ENCODE measurements at places on chromosomes 16 and 17.

GRCh38 chr17:42333053-42333452 is 44.8 kb downstream of the STAT5A start:
- no peak for DNase-seq

DNA sequence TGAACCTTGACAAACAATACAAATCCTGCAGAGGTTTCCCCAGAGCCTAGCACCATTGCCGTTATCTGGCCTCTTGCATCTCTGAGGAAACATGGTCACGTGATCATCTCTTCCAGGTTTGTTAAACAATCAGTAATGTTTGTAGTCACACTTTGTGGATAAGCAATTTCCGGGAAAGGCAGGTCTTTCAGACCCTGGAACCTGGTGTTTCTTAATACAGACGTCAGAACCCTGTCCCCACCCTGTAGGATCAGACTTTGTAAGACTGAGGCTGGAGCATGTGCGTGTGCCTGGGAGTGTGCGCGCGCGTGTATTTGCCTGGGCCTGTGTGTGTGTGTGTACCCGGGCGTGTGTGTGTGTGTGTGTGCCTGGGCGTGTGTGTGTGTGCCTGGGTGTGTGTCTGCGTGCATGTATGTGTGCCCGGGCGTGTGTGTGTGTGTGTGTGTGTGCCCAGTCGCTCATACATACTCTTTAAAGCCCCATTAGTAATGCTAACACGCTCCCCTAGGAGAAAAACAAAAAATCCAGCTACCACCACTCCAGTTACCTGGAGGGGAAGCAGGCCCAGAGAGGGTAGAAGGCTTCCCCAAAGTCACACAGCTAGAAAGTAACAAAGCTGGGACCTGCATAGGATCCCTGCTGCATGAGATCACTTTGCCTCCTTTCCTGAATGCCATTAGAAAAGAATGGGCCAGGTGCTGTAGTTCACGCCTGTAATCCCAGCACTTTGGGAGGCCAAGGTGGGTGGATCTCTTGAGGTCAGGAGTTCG is 5.3 kb downstream of the CTNS start:
- DNase-seq, result no peak

GRCh38 chr16:64952177-64952576 is 169.7 kb downstream of the CDH11 start:
- DNase-seq, result no peak

- no peak for DNase-seq
Observed at GRCh38 chr16:57955572-57956188, 15.2 kb downstream of the CNGB1 start.

DNA sequence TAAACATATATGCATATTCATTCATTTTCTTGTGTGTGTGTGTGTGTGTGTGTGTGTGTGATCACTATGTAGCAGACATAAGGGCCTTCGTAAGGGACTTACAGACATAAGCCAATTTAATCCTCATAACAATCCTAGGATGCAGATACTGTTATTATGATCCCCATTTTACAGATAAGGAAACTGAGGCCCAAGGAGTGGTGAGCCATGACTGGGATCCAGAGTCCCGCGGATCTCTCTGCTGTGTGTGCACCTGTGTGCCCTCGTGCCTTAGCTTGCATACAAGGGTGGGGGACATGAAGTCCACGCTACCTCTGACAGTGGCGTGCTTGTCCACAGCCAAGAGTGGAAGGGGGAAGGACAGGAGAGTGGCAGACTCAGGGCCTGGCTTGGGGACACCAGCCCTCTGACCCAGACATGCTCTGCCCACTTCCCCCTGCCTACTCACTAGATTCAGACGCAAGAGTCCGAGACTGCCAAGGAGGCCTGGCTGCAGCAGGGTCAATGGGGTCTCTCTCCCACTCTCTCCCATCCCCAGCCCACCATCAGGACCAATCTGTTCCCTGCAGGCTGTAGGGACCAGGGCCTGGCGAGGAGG is 9.8 kb upstream of the SMTNL2 start:
- no peak for DNase-seq

GRCh38 chr17:61456688-61457225 is 4.5 kb downstream of the TBX4 start:
- DNase-seq, result no peak

- no peak for DNase-seq
Observed at GRCh38 chr17:68603027-68603426, 1.9 kb upstream of the FAM20A start.

GRCh38 chr16:51151961-51152663 is 1.0 kb upstream of the SALL1 start:
- no peak for DNase-seq

GRCh38 chr17:77618173-77618572 is 340.3 kb upstream of the TNRC6C start:
- DNase-seq, result no peak

DNA sequence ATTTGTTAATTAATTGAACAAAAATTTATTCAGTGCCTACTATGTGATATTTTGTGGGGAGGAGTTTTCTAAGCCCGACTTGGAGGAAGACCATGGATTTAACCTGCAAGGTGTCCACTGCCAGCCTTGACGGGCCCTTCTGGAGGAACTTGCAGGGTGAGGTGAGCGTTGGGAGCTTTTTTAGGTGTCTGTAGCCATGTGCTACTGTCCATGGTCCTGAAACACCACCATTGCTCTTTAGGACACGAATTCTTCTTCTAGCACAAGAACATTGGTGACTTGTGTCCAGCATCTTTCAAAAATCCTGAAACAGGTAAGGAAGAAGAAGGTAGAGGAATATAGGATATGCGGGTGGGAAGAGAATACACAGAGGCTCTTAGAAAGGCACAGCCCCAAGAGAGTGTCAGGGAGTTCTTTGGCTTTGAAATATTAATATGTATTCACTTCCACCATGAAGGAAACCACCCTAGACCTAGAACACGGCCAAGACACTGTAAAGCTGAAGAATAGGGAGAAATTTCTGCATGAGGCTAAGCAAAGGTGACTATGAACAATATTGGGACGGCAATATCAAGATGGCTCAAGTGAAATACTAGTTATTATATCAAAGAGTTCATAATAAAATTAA is 27.9 kb upstream of the OR4D1 start:
- no peak for DNase-seq

- DNase-seq, result no peak
Observed at GRCh38 chr16:4601036-4601863, 13.4 kb downstream of the UBALD1 start.

- no peak for DNase-seq
Observed at GRCh38 chr16:58338205-58338604, 43.4 kb upstream of the PRSS54 start.

DNA sequence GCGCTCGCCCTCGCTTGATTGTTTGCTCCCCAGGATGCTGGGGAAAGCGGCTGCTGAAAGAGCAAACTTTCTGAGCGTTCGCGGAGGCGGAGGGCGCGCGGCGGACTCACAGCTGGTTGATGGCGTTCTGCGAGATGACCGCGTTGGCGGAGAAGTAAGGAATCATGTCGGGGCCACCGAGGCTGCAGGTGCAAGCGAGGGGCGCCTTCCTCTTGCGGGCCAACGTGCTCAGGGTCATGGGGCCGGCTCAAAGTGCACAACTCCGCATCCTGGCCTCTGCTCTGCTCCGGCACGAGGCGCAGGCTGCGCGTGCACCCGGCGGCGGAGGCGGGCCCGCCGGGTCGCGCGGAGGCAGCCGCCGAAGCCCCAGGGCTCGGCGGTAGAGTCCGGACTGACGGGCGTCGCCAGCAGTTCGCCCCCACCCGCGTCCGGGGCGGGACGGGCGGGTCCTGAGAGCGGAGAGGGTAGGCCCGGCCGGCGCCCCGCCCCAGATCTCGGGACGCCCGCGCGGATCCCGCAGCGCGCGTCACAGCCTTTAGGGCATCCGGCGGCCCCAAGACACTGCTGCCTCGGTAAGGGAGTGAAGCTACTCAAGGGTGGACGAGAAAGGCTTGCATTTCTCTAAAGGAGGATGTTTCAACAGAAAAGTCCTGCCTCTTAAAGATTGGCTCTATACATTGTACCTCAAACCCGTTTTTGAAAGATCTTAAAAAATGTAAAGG is 138.5 kb upstream of the CORO6 start:
- peak; percentile 87 for DNase-seq

GRCh38 chr16:31229501-31229900 is 12.6 kb upstream of the PYDC1 start:
- DNase-seq, result no peak

DNA sequence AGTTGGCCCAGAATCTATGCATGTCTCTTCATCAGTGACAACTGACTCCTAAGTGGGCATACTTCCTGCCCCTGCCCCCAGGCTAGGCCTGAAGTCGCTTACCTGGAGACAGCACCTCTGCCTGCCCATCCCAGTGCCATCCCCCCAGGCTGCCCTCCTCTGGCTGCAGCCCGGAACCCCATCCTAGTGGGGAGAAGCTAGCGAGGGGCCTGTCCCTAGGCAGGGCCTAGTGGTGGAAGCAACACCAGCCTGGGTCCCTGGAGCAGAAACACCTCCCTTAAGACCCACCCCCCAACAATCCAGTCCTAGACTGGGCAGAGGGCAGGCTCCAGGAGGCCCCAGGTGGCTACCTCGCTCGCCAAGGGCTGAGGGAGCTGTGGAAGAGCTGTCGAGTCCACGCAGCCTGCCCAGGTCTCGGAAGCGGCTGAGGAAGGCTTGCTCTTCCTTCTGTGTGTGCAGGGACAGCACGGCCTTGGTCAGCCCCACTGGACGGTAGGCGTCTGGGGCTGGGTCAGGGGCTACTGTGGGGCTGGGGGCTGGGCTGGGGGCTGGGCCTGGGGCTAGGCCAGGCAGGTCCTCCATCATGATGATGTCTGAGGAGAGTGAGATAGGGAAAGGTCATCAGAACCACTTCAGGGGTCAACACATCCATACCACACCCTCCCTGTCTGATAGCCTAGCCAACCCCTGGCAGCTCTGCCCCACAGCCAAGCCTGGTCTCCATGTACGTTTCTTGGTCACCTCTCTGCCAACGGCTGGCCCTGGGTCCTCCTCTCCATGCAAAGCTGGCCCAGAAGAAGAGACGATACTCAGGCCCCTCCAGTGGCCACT is 7.6 kb downstream of the PER1 start:
- DNase-seq, result no peak

GRCh38 chr16:75267631-75268264 is 16.3 kb upstream of the BCAR1 start:
- no peak for DNase-seq

DNA sequence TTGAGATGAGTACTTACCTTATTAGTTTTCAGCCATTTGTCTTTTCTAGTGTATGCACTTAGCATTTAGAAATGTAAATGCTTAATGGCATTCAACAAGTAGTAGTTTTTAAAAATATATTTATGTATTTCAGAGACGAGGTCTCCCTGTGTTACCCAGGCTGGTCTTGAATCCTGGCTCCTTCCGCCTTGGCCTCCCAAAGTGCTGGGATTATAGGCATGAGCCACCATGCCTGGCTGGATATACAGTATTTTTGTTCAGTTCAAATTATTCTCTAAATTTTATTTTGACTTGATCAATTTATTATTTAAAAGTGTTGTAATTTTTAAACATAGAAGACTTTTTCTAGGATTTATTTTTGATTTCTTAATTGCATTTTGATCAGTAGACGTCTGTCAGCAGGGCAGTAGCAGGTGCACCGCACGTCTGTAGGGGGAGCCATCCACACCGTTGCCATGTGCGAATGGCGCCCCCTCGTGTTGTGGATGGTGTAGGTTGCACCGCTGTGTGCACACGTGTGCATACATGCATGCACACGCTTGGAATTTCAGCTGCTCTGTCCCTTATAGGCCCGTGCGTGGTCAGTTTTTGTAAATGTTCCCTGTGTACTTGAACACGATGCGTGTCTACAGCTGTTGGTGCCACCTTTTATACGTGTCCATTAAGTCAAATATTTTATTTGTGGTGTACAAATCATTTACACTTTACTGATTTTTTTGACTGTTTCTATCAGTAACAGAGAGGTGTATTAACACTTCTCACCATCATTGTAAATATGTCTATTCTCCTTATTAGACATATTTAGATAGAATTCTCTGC is 30.6 kb downstream of the RPTOR start:
- peak; percentile 89 for DNase-seq

GRCh38 chr17:78717431-78717980 is 64.6 kb downstream of the CYTH1 start:
- no peak for DNase-seq

DNA sequence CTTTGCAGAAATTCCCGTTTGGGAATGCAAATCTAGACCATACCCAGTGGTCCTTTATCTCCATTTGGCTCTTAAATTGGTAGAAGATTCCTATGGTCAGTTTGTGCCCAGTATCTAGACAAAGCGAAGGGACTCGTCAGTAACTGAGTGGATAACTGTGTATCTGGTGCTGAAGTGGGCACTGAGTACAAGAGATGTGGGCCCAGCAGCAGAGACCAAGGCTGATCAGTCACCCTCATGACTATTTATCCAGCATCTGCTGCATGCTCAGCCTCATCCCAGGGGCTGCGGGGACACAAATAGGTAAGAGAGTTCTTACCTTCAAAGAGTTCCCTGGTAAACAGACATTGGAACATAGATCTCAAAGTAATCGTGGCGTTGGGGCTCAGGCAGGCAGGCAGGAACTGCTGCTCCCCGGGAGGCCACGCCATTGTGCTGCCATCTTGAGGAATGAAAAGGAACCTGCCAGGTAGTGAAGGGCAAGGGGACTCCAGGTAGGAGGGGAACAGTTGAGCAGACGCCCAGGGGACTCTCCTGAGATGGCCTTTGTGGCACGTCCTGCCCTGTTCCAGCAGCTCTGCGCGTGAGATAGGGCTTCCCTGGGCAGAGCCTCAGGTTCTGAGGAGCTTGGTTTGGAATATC is 10.3 kb downstream of the NT5M start:
- no peak for DNase-seq

GRCh38 chr16:20203272-20203671 is 124.0 kb downstream of the GP2 start:
- no peak for DNase-seq

- DNase-seq, result no peak
Observed at GRCh38 chr17:19327031-19327783, 35.3 kb downstream of the B9D1 start.

DNA sequence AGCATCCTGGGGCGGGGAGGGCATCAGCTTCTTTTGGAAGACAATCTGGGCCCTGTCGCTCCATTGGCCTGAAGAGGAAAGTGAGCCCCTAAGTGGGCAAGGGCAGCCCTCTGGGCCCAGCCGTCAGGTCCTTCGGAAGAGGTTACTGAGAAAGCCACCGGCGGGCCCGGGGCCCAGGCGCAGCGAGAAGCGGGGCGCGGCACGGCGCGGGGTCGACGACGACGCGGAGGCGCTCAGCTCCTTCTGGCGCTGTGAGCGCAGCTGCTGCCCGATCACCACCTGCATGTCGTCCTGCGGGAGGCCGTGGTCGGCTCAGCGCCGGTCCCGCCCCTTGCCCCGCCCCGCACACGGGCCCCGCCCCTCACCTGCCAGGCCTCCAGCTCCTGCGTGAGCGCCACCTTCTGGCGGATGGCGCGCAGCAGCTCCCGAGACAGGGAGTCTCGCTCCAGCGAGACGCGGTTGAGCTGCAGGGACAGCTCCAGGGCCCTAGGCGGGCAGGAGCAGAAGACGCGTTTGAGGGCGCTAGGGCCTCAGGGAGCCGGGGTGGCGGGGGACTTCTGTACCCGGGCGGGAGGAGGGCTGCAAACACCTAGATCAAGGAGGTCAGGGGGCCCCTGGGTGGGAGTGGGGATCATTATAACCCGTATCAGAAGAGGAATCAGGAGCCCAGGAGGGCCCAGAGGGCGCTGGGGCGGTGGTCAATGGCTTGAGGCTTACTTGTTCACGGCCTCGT is 4.3 kb downstream of the THOC6 start:
- peak; percentile 77 for DNase-seq

- DNase-seq, result peak; percentile 46
Observed at GRCh38 chr17:8785547-8786413, 13.4 kb downstream of the MFSD6L start.

Measured in activated naive CD4-positive, alpha-beta T cell (primary cell).